ENCODE measurements at places on chromosomes 1 and 21. TPM values are rescaled to one million over a fixed set of nuclear protein-coding genes. Genes with fewer than 3 reads are reported as not detected.

Gene RXFP4
- total RNA-seq = not detected

Gene OR2T29
- total RNA-seq = not detected

Gene KRTAP19-3
- not detected for total RNA-seq

Gene PTAFR
- 7.0 TPM for total RNA-seq

Gene FCRL6
- total RNA-seq = 1.2 TPM

- DNase-seq = peak; percentile 84
Measured at GRCh38 chr1:87335175-87335884, 6.7 kb downstream of the LMO4 start.

GRCh38 chr1:179971563-179972496 lies 17.2 kb downstream of the CEP350 start:
- no peak for DNase-seq

- DNase-seq = peak; percentile 3
Measured at GRCh38 chr1:29676496-29676895, 440.2 kb downstream of the PTPRU start.

GRCh38 chr1:13828454-13829151 lies 128.6 kb downstream of the PRDM2 start:
- DNase-seq = no peak

GRCh38 chr1:27098431-27099134 lies 56.3 kb downstream of the SLC9A1 start:
- DNase-seq = no peak

DNA sequence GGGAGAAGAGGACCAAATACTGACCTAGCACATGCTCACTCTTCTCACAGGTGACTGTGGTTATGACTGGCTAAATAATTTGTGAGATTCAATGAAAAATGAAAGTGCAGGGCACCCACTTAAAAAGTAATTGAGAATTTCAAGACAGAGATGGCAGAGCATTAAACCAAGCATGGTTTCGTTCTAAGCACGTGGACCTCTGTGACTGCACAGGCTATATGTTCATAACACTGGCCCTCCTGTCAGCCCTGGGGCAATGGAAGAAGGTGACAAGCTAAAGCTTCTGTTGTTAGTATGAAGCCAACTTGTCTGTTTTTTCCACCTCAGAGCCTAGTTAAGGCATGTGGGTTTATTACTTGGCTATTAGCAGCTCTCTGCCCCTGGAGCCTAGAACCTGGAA lies 130.9 kb downstream of the FASLG start:
- DNase-seq = no peak

DNA sequence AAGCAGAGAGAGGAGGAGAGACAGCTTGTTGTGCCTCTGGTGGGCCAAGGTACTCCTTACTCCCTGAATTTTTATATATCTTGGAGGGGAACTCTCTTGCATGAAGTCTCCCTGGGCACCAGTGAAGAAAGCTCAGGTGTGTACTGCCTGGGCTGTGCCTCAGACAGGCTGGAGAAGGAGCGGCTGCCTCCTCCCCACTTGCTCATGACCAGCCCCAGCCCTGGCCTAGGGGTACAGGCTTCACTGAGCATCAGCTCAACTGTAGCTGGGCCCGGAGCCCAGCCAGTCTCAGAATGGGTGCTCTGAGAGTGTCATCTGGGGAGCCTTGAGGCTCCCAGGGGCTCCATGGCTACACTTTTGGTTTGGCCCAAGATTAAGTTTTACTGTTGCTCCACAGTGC lies 44.8 kb upstream of the TENT5C start:
- no peak for DNase-seq

DNA sequence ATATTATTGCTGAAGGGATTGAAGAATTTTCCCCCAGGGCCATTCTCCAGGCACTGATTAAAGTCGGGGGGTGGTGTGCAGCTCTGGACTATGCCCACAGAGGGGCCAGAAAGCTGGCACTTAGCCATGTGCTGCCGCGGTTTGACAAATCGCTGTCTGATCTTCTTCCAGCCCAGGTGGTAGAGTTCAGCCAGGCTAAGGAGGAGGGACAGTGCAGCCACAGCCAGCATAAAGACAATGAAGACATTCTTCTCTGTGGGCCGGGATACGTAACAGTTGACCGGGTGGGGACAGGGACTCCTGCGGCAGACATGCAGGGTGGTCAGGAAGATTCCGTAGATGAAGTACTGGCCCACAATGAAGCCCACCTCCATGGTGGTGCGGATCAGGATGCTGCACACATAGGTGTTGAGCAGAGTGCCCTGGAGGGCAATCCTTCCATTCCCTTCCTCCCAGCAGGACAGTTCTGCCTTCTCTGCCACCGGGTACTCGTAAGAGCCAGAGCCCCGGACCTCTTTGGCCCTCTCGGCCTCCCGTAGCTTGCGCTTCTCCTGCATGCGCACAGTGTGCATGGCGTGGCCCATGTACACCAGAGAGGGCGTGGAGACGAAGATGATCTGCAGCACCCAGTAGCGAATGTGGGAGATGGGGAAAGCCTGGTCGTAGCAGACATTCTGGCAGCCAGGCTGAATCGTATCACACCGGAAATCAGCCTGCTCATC lies 1.9 kb downstream of the GJA5 start:
- no peak for DNase-seq

GRCh38 chr1:110771245-110772022 lies 96.7 kb upstream of the KCNA3 start:
- DNase-seq = no peak

DNA sequence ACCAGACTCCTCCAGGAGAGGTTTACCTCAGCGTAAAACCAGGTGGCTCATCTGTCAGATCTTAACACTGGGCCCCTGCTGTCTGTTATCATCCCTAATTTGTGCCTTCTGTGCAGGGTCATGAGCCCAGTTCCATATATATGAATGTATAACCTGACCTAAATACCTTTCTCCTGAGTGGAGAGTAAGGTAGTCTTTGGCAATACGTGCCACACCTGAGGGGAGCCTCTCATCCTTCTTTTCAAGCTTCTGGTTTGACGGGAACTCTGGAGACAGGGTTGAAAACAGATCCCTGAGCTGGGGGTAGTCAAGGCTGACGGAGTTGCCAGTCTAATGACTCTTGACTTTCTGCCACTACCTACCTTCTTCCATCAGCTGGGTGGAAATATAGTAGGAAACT lies 4.1 kb downstream of the SFT2D2 start:
- no peak for DNase-seq

- DNase-seq = no peak
Measured at GRCh38 chr1:19438516-19439195, 46.7 kb downstream of the CAPZB start.

DNA sequence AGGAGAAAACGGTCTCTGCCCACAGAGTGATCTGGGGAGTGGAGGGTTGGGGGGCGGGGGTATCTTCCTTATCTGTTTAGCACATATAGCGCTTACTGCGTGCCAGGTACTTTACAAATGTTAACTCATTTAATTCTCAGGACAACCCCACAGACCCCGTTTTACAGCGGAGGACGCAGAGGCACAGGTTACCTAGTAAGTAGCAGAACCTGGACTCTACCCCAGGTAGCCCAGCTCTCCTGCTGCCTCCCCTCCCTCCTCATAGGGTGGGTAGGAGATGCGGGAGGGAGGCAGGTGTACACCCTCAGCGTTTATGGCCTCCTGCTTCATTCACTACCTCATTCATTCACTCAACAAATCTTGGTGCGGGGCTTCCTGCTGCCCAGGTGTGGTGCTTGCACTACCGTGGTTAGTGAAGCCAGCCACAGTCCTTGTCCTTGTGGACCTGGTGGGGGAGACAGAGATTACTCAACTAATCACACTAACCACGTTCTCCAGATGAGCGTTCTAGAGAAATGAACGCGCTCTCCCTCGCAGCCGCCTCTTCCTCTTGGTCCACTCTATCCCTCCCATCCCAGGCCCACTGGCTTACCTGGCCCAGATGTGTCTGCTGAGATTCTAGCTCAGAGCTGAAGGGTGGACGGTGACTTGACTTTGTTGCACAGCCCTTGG lies 102.0 kb downstream of the IER5 start:
- DNase-seq = no peak

GRCh38 chr1:232726048-232726779 lies 79.0 kb upstream of the MAP10 start:
- no peak for DNase-seq

DNA sequence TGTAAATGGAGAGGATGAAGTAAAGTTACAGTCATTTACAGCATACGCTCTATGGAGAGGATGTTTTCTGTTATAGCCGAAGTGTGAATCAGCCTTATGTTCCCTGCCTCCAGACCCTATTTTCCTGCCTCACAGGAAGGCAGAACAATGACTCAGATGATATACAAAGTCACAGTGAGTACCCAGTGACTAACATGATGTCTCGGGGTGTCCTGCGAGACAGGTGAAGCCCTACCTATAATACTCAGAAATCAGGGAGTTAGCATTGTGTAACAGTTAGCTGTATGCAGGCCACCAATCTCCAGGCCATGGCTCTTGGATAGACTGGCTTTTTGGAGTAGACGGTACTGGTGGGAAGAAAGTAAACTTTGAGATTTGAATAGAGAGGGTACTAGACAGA lies 55.6 kb upstream of the FBXO28 start:
- no peak for DNase-seq

- DNase-seq = peak; percentile 51
Measured at GRCh38 chr1:2378956-2379732, 12.2 kb downstream of the MORN1 start.

- no peak for DNase-seq
Measured at GRCh38 chr1:189619682-189620332, 857.9 kb downstream of the BRINP3 start.

GRCh38 chr1:172778456-172779455 lies 119.9 kb downstream of the FASLG start:
- DNase-seq = no peak

DNA sequence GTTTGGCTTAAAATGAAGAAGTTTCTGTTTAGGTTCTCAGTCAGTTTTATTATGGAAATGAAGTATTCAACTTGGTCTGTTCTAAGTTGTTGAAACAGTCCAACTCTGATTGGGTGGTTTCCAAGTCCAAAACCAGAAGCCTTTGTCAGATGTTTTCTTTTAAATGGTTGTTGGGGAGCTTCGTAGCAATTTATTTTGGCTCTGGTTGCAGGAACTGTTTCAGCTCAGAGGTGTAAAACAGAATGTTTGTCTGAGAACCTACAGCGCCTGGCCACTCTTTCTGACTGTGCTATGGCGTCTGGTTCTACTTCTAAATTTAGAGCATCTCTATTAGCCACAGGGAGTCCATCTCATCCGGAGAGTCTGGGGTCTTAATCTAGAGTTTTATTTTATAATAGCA lies 582.6 kb upstream of the TMPRSS15 start:
- DNase-seq = no peak

DNA sequence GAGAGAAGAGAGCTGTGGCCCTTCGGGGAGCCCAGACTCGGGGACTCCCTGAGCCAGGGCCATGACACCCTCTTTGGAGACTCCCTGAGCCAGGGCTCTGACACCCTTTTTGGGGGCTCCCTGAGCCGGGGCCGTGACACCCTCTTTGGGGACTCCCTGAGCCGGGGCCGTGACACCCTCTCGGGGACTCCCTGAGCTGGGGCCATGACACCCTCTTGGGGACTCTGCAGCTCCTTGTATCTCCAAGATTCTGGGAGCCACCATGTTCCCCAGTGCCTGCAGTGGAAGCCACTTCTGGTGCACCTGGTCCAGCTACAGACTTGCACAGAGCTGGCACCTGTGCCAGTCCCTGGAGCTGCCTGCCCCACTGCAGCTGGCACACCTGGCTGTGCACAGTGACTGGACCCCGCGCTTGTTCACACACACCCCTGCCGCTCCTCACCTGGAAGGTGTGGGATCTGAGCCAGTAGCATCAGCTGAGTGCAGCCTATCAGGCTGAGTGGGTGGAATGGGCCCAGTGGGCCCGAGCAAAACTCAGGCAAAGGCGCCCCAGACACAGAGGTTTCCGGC lies 3.8 kb upstream of the SSU72 start:
- DNase-seq = no peak

- no peak for DNase-seq
Measured at GRCh38 chr1:239662950-239663349, 276.6 kb downstream of the CHRM3 start.

DNA sequence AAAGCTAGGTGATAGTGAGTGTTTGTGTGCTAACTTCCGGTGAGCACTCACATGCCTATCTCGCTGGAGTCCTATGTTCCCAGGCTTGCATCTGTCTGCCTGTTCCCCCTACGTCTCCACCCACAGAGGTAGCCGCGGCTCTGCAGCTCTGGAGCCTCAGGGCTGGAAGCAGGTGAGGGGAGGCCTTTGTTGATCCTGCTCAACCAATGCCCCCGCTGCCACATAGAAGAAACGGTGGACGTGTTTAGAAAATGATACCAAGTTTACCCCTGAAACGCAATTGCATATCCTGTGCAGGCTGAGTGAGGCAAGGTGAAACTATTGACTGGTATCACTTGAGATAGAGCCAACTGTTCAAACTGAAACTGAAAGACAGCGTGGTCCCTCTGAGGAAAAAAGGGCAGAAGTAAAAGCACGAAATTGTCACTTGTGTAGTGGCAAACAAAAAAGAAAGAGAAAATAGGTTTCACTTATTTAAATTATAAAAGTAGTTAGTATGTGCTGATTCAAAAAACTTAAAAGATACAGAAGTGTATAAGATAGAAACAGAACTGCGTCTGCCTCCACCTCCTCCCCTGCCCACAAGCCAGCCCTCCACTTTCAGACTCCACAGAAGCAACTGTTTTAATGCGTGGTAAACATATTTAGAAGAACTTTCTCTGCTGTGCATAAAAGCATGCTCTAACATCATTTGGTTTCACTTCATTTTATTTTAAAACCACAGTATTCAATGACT lies 38.6 kb upstream of the ETS2 start:
- DNase-seq = no peak

GRCh38 chr1:202586018-202586821 lies 124.0 kb downstream of the SYT2 start:
- DNase-seq = peak; percentile 89

- DNase-seq = peak; percentile 90
Measured at GRCh38 chr1:151534662-151535278, 5.3 kb upstream of the TUFT1 start.

DNA sequence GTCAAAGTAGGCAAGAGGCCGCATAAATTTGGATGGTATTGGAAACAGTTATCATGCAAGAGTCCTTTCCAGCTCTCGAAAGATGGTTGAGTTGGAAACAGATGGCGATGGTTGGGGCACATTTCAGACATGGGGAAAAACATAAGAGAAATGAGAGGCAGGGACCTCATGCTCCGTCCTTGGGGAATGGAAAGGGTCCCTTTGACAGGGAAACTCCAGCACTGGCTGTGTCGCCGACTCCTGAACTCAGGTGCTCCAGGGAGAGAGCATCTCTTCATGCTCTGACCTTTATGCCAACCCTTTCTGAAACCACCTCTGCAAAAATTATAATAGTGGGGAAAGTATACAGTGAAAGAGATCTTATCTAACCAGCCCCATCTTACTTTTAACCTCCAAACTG lies 36.8 kb upstream of the COL6A2 start:
- peak; percentile 49 for DNase-seq

- DNase-seq = peak; percentile 80
Measured at GRCh38 chr1:156498432-156499193, 2.0 kb downstream of the MEF2D start.

- DNase-seq = no peak
Measured at GRCh38 chr1:97867127-97867526, 53.7 kb downstream of the DPYD start.

- no peak for DNase-seq
Measured at GRCh38 chr1:155951753-155952504, 10.5 kb downstream of the RXFP4 start.

- DNase-seq = no peak
Measured at GRCh38 chr1:13786541-13786940, 86.6 kb downstream of the PRDM2 start.

- no peak for DNase-seq
Measured at GRCh38 chr21:36237441-36237840, 80.8 kb downstream of the DOP1B start.
